RPMI7951 (cell line): ENCODE measurements at places on chromosomes 1 and 21. TPM values are rescaled to one million over a fixed set of nuclear protein-coding genes. Genes with fewer than 3 reads are reported as not detected.

GRCh38 chr1:82264802-82265201, 464.1 kb downstream of the ADGRL2 start:
- no peak for DNase-seq

DNA sequence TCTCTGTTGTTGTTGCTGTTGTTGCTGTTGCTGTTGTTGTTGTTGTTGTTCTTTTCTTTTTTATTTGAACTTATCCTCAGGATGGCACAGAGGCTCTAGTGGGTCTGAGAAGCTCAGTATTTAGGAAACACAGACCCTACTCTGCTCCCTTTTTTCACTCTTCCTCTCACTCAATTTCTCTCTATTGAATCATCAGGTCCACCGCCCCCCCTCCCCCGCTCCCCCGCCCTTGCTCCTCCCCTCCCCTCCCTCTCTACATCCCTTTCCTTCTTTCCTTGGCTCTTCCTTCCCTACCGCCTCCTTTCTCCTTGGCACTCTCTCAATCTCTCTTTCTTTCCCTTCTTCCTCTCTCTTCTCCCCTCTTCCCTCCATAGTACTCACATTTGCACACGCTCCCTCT, 218.5 kb upstream of the ZC3H12A start:
- DNase-seq = no peak

LMNA gene
- 919 and 1,055 TPM in 2 replicates for total RNA-seq

TNNT2 gene
- not detected in 2 replicates for total RNA-seq

- DNase-seq = peak; percentile 69
Observed at GRCh38 chr1:23916209-23917131, 3.3 kb upstream of the CNR2 start.

DNA sequence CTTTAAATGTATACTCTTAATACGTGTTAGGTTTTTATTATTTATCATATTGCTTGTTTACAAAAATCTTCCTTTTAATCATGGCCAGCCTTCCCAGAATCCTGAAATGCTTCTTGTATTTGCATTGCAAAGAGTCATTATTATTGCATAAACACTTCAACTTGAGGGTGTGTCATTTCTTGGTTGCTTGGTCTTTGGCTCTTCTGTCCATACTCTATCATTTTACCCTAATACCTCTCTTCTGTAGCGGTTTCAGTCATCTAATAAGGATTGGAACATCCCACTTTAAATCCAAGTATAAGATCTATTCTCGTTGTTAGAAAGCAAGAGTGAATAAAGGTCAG, 200.6 kb upstream of the CACYBP start:
- no peak for DNase-seq

DAB1 gene
- total RNA-seq = not detected in 2 replicates

DNA sequence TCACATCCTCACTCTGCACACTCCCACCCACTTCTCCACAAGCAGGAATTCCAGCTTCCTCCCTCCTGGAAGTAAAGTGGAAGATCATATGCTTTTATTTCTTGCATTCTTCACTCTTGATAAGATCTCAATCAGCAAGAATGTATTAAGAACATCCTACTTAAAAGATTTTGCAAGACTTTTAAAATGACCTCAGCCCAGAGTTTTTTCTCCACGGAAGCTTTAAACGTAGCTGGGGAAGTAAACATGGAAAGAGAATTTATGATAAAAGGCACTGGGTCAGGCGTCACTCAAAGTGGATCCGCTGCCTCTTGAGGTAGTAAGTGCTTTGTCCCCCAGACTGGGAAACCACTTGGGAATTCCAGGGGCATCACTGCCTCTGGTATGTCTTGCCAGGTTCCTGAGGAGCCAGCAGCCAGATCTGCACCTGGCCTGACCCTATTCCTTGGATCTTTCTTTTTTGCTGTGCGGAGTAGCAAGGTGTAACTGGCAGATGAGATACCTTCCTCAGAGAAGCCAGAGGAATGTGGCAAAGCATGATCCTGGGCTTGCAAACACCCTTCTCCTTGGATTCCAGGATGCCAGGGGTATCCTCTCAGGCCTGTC, 33.9 kb downstream of the CDK18 start:
- DNase-seq = no peak

DNA sequence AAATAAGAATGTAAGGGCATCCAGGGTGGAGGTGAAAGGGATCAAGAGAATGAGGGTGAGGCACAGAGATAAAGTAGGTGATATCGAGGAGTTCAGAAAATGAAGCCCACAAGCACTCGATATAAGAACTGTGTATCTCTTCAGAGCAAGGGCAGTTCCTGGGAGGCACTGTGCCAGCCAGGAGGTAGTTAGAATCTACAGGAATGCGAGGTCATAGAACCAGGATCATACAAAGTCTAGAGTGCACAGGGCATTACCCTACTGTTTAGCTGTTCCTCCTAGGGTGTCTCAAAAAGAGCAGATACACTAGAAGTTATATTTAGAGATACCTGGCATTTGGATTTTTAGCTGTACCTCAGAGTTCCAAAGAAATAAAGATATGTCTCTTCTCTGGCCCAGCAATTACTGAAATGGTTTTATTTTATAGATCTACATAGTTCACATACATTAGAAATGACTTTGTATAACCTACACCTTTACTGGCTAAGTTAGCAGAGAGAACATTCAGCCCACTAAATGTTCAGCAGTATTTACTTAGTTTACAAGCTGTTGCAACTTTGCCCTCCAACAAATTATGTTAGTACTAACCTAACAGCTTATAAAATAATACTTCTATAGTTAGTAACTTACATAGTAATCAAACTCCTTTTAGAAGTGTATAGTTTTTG, 1.6 kb downstream of the OVAAL start:
- no peak for DNase-seq

FCER1A gene
- not detected in 2 replicates for total RNA-seq

CDCP2 gene
- total RNA-seq = not detected in 2 replicates

- DNase-seq = no peak
Observed at GRCh38 chr1:182242641-182243040, 148.9 kb downstream of the GLUL start.

TRIM45 gene
- total RNA-seq = 3.3 and 3.6 TPM in 2 replicates

GRCh38 chr1:156430303-156430702, 61.3 kb downstream of the RHBG start:
- no peak for DNase-seq

DNA sequence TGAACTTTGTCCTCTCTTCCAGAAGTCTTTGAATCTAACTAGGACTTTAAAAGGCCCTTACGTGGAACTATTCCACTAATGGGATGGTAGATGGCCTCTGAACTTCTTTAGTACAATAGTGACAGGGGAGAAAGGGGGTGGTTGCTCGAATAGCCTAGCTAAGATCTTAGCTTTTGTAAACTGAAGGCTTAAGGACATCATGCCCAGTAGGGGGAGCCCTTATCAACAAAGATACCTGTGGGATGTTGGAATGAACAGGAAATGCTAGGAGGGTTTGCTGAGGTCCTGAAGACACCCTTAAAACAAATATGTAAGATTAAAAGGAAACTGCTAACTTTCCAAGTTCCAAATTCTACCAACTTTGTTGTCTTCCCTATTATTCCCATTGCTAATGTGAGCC, 33.2 kb downstream of the NHLH2 start:
- DNase-seq = peak; percentile 66

FCRL1 gene
- total RNA-seq = 0.10 TPM in 1 of 2 replicates, not detected in the other

GRCh38 chr1:113242481-113242880, 147.8 kb upstream of the MAGI3 start:
- no peak for DNase-seq

DNA sequence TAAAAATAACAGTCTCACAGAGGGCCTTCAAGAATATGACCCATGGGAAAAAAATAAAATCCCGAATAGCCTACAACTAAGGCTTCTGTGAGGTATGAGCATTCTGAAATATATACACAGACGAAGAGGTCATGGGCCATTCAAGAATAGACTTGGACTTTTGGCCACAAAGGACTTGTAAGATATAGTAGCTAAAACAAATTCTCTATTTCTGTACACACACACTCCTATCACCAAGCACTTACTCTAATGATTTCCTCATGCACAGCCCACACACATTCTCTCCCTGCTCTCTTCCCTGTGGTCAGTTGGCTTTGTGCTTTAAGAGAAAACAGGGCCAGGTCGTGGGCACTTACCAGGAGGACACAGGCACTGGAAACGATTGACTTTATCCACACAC, 69.7 kb upstream of the ADAM30 start:
- DNase-seq = peak; percentile 26

C2CD4D gene
- total RNA-seq = not detected in 2 replicates

MANEAL gene
- total RNA-seq = 5.6 and 8.2 TPM in 2 replicates

DNA sequence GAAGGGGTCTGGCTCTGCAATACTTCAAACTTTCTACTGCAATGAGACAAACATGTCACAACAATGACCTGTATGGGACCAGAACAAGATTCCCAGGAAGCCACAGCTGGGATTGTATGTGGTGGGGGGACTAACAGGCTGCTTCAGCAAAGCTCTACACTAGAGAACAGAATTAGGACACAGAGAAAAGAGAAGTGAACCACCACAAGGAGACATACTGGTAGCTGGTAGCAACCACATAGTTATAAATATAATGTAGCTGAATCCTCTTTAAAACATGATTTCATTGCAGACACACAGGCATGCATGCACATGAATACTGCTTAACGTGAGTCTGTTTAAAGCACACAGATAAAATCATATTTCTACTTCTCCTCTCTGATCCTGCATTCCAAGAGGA, 3.5 kb upstream of the ILDR2 start:
- DNase-seq = no peak

DNA sequence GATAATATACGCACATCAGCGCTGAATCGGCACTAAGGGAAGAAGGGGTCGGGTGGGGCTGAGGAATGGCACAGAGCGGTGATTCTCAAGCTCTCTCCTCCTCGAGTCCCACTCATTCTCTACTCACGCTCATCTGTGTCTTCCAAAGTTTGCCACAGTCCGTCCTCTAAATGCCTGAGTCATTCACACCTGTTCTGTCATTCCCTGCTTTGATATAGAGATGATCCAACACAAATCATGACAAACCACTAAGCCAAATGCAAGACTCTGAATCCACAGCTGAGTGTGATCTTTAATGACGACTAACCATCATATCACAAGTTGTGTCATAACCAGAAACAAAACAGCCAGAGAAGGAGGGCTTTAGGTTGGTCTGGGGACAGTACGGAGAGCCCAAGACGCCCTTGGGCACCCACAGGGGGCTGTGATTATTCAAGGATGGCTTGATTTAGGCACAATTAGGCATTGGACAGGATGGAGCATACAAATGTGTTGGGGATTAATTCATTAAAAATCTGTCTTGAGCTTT, 501.5 kb downstream of the KIF26B start:
- DNase-seq = no peak

DNA sequence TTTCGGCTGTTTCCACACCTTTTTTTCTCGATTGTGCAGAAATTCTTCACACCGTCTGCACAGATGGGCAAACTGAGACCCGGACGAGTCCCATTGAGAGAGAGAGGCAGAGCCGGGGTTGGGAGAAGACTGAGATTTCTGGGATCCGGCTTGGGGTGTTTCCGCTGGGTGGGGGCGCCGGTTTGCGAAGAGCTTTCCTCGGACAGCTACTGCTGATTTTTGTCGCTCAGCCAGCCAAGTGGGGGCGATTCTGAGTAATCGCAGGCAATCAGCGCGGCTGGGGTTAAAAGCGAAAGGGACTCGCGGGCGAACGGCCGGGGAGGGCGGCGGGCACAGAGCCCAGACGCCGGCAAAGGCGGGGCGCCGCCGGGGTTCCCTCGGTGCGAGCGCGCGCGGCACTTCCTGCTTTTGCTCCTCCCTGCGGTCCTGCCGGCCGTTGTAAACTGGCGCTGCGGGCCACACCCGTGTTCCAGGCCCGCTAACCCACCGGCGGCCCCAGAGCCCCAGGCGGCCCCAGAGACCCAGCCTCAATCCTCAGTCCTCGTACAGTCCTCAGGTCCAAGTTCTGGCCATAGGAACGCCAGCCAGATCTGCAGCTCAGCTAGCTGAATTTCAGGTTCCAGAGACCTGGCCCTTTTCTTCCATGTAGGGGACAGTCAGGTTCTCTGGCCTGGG, 32.4 kb upstream of the JUN start:
- DNase-seq = peak; percentile 94

DNA sequence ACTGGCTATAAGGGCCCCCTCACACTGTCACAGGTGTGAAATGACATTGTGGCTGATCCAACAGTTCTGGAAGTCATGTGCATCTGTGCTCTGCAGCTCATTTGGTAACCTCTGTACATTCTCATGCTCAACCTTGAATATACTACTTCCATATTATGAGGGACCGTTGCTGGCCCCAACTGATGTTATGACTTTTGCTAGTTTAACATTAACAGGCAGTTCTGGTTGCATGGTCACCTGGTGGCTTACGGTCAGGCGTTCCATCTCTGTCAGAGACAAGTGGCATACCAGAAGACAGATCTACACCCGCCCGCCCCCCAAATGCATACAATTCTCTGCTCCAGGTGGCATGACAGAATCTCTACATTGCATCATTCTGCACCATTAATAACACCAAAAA, 6.0 kb upstream of the DIP2A start:
- DNase-seq = no peak

GRCh38 chr21:38721958-38722357, 83.8 kb upstream of the ETS2 start:
- DNase-seq = peak; percentile 47

GRCh38 chr1:204313675-204314074, 46.1 kb downstream of the PLEKHA6 start:
- no peak for DNase-seq

DNA sequence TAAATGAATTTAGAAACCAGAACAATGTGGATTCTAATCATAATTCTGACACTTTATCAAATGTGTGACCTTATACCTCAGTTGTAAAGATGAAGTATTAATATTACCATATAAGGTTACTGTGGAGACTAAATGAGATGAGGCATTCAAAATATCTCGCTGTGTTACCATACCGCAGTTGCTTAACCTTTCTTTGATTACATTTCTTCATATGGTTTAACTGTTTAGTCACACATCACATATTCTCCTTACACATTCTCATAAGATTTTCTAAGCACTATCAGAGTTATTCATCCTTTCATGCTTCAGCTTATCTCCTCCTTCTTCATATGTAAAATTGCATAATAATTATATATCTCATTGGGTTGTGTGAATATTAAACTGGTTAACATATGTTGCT, 88.9 kb downstream of the LRRC53 start:
- no peak for DNase-seq

DNA sequence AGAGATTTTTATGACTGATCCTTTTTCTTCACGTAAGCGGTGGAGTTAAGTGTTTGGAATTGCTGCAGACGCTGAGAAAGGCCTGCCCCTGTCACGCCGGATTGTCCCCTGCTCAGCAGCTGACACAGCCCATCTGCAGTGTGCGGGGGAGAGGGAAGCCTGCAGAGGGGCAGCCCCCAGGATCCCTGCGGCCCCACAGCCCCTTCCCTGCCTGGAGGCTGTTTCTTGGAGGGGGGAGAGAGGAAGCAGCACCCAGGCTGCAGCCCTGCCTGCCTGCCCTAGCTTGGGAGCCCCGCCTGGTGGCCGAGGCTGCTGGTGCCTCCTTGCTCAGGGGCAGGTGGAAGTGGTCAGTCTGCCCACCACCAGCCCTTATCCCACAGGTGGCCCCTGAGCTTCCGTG, 50.7 kb downstream of the PRDM16 start:
- no peak for DNase-seq

CFAP74 gene
- 0.10 TPM in 1 of 2 replicates, not detected in the other for total RNA-seq
